ENCODE measurements at places on chromosomes 5 and 9. TPM values are rescaled to one million over a fixed set of nuclear protein-coding genes. Genes with fewer than 3 reads are reported as not detected.

DNA sequence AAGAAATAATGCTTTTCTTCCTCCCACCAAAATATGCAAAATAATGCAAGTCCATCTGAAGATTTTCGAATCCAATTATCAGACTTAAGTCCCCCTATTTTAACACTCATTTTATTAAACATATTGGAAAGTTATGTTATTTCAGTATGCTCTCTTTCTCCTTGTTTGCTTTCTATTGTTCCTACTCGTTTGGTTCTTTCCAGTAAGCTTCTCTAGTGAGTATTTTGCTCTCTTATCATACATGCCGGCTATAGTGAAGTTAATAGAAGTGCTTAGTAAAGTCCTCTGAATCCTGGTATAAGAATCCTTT, 517 bp downstream of the ALDH1A1 start:
- H3K36me3 ChIP-seq = no peaks in the 10 kb centered on the region
- peaks cover 33% of the 10 kb centered on the region for H3K4me1 ChIP-seq
- no peak for DNase-seq
- no peaks in the 10 kb centered on the region for H3K27me3 ChIP-seq
- H3K27ac ChIP-seq = peak overlapping the region; percentile 70

DNA sequence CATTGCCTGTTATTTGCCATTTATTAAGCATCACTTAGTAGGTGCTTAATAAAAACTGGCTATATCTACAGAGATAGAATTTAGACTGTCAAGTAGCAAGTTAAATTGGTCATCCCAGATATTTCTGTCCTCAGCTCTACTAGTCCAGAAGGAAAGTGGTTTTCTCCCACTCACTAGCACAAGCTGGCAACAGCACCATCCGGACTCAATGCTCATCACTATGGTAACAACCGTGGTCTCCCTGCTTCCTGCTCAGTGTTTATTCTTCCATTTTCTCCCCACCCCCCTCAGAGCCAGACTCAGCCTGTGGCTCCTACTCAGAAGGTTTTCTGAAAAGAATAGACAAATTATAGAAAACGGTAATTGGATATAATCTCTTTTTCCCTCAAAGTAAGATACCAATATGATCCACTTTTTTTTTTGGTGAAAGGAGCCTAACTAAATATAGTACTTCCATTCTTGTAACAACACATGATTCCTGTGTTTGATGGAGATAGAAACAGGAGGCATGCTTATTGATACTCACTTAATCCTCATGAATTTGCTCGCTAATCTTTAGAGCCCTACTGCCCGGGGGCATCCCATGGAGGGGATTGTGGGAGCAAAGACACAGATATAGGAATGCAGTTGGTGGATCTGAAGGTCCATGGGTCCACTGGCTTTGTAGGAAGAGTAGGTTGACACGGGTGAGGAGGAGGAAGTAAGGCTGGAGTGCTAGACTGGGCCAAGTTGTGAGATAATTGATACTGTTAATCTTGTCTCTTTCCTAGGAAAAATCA, 191.4 kb downstream of the MAN2A1 start:
- no peaks in the 10 kb centered on the region for H3K36me3 ChIP-seq
- no peaks in the 10 kb centered on the region for H3K4me1 ChIP-seq
- no peak overlapping the region for H3K27ac ChIP-seq
- DNase-seq = no peak
- H3K27me3 ChIP-seq = no peaks in the 10 kb centered on the region

- DNase-seq = no peak
- no peaks in the 10 kb centered on the region for H3K4me1 ChIP-seq
- no peaks in the 10 kb centered on the region for H3K27me3 ChIP-seq
- no peaks in the 10 kb centered on the region for H3K36me3 ChIP-seq
- no peak overlapping the region for H3K4me3 ChIP-seq
- H3K27ac ChIP-seq = no peak overlapping the region
Measured at GRCh38 chr5:145778144-145778900, 56.8 kb downstream of the PRELID2 start.

DNA sequence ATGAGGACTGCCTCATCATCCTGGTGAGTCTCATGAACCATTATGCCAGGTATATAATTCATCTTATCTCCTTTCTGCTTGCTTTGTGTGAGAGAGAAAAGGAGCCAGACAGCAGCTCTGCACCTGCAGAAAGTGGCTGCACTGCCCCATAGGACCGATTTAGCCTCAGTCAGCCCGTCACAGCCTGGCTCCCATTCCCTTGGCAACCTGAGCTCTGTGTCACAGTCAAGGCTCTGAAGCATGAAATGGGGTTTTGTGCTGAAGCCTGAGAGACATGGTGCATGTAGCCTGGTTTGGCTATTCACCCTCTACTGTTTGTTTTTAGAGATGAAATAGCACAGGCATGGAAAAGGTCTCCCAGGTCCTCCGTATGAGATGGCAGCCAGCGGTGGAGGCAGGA, 198.3 kb downstream of the KCTD16 start:
- H3K27ac ChIP-seq = no peak overlapping the region
- no peaks in the 10 kb centered on the region for H3K27me3 ChIP-seq
- no peak overlapping the region for H3K4me3 ChIP-seq
- H3K36me3 ChIP-seq = no peaks in the 10 kb centered on the region

GRCh38 chr9:34963552-34963951, 5.5 kb downstream of the PHF24 start:
- H3K27ac ChIP-seq = no peak overlapping the region
- DNase-seq = no peak
- H3K4me3 ChIP-seq = no peak overlapping the region
- H3K27me3 ChIP-seq = no peaks in the 10 kb centered on the region

DNA sequence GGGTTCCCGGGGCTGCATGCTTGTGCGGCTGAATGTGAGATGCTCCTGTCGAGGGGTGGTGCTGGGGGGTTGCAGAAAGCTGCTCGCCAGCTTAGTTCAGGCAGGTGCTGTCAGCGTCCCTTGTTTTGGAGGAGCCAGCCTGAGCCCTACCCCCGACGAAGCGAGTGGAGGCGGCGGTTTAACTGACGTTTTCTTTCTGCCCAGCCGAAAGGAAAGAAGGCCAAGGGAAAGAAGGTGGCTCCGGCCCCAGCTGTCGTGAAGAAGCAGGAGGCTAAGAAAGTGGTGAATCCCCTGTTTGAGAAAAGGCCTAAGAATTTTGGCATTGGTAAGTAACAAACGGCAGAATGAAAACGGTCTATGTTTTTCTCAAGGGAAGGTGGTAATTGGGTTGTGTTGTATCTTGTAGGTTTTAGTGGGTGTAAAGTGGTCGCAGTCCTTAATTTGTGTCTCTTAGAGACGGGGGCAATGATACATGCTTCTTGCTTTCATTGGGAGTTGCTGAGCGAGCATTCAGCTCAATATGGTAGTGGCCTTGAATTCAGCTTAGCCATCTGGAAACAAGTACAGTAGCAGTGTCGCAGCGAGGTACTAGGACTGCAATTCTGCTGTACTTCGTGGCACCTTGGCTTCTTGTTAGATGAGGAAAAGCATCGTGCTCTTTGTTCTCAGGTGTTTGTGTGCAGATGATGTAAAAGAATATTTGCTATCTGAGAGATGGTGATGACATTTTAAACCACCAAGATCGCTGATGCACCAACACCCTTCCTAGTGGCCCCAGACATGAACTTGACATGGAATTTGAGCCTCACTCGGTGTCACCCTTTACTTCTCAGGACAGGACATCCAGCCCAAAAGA, 928 bp downstream of the RPL7A start:
- H3K27me3 ChIP-seq = no peaks in the 10 kb centered on the region
- peaks cover 31% of the 10 kb centered on the region for H3K36me3 ChIP-seq
- H3K27ac ChIP-seq = peak overlapping the region; percentile 96
- H3K4me3 ChIP-seq = peak overlapping the region; percentile 72
- no peak for DNase-seq
- peaks cover 28% of the 10 kb centered on the region for H3K4me1 ChIP-seq

DNA sequence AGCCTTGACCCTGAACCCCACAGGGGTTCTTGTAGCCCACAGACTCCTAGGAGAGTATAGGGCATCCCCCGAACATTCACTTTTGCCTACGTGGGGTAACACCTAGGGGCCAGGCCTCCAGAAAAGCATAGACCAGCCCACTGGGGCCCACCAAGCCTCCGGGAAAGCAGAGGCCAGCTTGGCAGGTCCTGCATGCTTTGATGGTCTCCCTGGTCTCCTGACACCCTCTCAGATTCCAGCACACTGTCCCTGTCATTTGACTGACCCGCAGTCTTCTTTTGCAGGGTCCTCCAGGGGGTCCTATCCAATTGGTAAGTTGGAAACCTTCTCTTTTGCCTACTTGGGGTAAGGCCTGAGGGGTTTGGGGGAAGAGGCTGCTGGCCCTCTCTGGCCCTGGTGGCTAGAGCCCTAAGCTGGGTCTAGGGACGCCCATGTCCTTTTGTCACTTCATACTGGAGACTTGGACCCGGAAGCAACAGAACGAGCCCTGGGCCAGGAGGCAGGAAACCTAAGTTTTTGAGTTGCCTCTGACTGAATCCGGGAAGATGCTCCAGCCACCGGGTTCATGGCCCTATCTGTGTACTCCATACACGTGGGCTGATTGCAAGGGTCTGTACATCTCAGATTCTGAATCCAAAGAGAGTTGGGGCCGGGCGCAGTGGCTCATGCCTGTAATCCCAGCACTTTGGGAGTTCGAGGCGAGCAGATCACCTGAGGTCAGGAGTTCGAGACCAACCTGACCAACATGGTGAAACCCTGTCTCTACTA, 20.9 kb upstream of the ORM1 start:
- H3K4me3 ChIP-seq = no peak overlapping the region
- H3K4me1 ChIP-seq = no peaks in the 10 kb centered on the region
- H3K27me3 ChIP-seq = no peaks in the 10 kb centered on the region
- no peaks in the 10 kb centered on the region for H3K36me3 ChIP-seq
- H3K27ac ChIP-seq = no peak overlapping the region
- DNase-seq = no peak

DNA sequence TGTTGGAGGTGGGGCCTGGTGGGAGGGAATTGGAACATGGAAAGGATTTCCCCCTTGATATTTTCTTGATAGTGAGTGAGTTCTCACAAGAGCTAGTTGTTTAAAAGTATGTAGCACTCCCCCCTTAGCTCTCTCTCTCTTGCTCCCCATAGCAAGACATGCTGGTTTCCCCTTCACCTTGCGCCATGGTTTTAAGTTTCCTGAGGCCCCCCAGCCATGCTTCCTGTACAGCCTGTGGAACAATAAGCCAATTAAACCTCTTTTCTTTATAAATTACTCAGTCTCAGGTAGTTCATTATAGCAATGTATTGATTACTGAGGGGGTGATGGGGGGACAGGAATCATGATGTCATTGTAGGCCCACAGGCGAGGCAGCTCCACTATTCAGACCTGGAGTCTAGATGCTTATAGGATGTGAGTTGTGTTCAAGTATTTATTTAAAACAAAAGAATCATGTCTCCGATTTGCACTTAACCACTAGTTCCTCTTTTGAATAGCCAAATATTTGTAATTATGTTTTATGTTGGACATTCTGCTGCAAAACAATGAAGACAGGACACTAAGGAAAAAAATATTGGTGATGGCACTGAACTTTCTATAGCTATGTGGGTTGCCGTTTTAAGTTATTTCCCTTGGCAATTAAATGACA, 156.6 kb downstream of the TMEM38B start:
- H3K27ac ChIP-seq = no peak overlapping the region
- H3K4me1 ChIP-seq = no peaks in the 10 kb centered on the region
- H3K27me3 ChIP-seq = no peaks in the 10 kb centered on the region
- H3K4me3 ChIP-seq = no peak overlapping the region
- DNase-seq = no peak

DNA sequence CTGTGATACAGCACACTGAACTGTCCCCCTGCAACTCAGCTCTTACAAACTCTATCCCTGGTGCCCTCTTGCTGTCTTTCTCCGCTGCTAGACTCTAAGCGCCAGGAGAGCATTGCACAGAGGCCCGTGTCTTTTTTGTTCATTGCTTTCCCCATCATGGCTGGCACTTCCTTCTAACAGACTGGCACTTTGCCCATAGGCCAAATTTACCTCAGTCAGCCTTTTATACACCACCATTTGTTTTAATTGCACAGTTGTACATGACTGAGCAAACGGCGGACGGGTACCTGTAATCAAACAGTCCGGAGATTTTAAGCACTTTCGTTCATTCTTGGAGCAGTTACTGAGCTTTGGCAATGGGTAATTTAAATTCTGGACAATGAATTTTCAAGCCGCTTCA, 102.2 kb upstream of the CLINT1 start:
- no peaks in the 10 kb centered on the region for H3K4me1 ChIP-seq
- H3K4me3 ChIP-seq = no peak overlapping the region
- H3K27me3 ChIP-seq = no peaks in the 10 kb centered on the region

GRCh38 chr9:70519912-70520724, 105.7 kb upstream of the KLF9 start:
- no peak overlapping the region for H3K4me3 ChIP-seq
- no peaks in the 10 kb centered on the region for H3K27me3 ChIP-seq
- no peak for DNase-seq
- no peaks in the 10 kb centered on the region for H3K36me3 ChIP-seq
- no peak overlapping the region for H3K27ac ChIP-seq

GRCh38 chr5:17217493-17218352, at the start of gene BASP1:
Gene BASP1 (plus strand): TSS chr5:17217631. CDS start chr5:17275217, 57,586 bp downstream.
- H3K36me3 ChIP-seq = no peaks in the 10 kb centered on the region
- peaks cover 21% of the 10 kb centered on the region for H3K4me1 ChIP-seq
- peaks cover 11% of the 10 kb centered on the region for H3K27me3 ChIP-seq
- DNase-seq = peak; percentile 94
- H3K4me3 ChIP-seq = peak within 1 kb of the TSS; percentile 52

DNA sequence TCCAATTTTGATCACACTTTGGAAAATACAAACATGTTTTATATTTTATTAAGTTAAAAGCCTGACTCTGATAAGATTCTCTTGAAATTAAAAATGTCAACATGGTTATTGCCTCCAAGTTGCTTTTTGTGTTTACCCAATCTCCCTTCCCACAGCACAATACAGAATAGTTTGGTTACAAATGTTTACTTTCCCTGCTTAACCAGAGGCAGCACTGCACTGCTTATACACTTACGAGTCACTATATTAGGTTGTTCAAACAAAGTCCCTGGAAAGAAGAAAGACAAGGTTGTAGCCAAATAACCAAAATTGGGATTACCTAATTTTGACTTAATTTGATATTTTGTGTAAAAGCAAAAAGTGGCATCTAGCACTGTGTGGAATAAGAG, 25.9 kb downstream of the SRFBP1 start:
- peaks cover 13% of the 10 kb centered on the region for H3K4me1 ChIP-seq
- H3K36me3 ChIP-seq = no peaks in the 10 kb centered on the region
- H3K27ac ChIP-seq = no peak overlapping the region
- no peak overlapping the region for H3K4me3 ChIP-seq

DNA sequence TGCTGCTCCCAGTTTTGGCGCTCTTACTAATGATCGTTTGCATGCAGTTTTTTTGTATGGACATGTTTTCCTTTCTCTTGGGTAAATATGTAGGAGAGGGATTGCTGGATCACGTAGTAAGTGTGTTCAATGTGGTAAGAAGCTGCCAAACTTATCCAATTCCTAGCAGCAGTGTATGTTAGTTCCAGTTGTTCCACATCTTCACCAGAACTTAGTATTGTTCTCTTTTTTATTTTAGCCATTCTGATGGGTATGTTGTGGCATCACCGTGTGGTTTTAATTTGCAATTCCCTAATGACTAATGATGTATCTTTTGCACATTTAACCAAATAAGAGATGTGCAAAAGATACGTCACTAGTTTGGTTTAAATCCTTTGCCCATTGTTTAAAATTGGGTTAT, 65.9 kb downstream of the IPPK start:
- H3K27ac ChIP-seq = no peak overlapping the region
- no peaks in the 10 kb centered on the region for H3K36me3 ChIP-seq
- no peak overlapping the region for H3K4me3 ChIP-seq
- no peak for DNase-seq
- peaks cover 3% of the 10 kb centered on the region for H3K4me1 ChIP-seq

Gene PITX1
- total RNA-seq = 1.7 TPM

Gene CCDC192
- total RNA-seq = not detected

Gene MLANA
- total RNA-seq = not detected

Gene CDH9
- not detected for total RNA-seq

Gene MCC
- 35.2 TPM for total RNA-seq

Gene DPYSL3
- total RNA-seq = 85.1 TPM
